ENCODE measurements at places on chromosomes 2 and 18.
A peak's percentile ranks its signal among the peaks of the same experiment; 100 is the strongest.

DNA sequence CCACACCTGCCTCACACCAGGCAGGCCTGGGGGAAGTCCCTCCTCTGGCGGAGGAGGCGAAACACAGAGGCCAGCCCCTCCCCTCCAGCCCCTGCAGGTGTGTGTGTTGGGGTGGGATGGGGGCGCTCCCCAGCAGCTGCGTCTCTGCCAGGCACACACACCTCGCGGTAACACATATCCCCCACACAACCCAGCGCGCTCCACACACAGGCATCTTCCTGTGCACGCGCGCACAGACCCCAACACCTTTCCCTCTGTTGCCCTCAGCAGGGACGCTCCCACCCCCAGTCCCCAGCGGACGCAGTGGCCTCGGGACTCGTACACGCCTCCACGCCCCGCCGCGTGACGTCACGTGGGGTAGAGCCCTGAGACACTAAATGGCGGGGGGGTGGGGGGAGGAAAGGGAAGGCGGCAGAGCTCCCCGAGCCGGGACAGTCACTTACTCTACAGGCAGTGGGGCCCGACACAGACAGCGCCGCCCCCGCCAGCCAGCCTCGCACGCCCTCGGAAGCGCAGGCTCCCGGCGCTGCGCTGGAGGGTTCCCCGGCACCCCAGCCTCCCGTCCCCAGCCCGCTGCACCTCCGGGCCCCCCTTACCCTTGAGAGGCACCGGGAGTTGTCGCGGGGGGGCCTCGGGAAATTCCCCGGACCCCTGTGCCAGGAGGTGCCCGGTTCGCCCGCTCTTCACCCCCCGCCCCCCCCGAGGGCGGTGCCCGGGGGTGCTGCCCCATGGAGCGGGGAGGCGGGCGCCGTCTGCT is at the start of gene WNT10A:
Gene WNT10A (plus strand): TSS at position 751 of the 757 bp plus-strand sequence. CDS start 144 bp downstream, outside the sequence.
- DNase-seq = peak; percentile 79

- no peak for DNase-seq
These were observed 22.8 kb upstream of the SCN7A start for GRCh38 chr2:166516712-166517303.

DNA sequence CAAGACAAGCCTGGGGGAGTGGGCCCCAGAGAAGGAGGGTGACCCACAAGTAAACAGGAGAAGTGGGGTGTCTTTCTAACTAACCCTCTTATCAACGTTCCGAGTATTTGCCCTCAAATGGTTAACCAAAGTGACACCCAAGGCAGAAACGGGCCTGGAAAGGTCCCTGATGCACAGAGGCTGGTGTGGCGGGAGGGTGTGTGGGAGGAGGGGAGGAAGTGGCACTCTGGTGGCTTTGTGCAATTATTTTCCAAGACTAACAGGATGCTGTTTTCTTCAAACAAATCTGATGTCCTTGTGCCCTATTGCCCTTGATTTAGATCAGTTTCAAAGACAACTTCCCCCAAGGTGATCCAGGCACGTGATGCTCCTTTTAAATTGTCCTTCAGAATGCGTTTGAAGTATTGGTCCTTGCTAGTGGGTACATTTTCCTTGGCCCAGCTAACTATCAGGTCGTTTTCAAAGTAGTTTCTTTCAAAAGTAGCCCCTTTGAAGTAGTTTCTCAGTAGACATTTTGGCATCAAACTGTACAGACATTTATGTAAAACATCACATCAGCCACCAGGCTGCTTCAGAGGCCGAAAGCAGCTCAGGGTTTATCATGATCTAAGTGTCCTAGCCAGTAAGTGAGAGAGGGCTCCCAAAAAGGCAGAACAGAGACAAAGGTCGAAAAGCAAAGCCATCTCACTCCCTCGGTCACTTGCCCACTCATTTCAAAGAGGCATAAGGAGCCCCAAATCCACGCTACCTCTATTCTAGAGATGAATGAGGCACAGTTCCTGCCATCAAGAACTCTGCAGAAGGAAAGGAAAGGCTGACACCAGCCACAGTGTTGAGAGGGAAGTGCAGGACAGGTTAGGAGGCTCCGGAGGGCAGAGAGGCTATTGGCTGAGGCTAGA is 371.1 kb upstream of the ID2 start:
- peak; percentile 54 for DNase-seq

GRCh38 chr2:28633746-28634145 is 117.9 kb upstream of the PPP1CB start:
- no peak for DNase-seq

DNA sequence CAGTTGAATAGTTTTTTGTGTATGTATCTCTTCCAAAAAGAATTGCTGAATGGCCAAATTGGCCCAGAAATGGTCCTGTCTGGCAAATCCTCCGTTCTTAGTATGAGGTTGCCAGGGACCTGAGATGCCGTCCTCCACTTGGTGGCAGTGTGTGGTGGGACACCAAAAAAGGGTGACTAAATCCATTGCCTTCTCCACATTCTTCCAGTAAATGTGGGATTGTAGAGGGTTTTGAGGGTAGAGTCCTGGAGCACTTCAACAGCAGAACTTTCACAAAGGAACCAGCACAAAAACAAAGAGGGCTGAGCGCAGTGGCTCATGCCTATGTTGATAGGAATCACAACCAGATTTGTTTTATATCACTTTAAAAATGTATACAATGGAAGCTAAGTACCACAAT is 199.9 kb downstream of the BCL2 start:
- DNase-seq = no peak

GRCh38 chr2:10721396-10722251 is at the start of gene ATP6V1C2:
TSS of gene ATP6V1C2 (plus strand) at chr2:10721630. CDS start at chr2:10722850, 1,220 bp downstream.
- DNase-seq = no peak

GRCh38 chr2:8000870-8001269 is 681.0 kb upstream of the ID2 start:
- DNase-seq = no peak

- no peak for DNase-seq
These were observed 133.4 kb upstream of the NABP1 start for GRCh38 chr2:191544461-191545062.

- DNase-seq = peak; percentile 23
These were observed 28.0 kb downstream of the SRSF7 start for GRCh38 chr2:38723173-38723572.

DNA sequence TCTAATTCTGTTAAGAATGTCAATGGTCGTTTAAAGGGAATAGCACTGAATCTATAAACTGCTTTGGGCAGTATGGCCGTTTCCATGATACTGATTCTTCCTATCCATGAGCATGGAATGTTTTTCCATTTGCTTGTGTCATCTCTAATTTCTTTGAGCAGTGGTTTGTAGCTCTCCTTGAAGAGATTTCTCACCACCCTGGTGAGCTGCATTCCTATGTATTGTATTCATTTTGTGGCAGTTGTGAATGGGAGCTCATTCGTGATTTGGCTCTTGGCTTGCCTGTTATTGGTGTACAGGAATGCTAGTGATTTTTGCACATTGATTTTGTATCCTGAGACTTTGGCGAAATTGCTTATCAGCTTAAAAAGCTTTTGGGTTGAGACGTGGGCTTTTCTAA is 38.3 kb upstream of the WDR75 start:
- DNase-seq = no peak

DNA sequence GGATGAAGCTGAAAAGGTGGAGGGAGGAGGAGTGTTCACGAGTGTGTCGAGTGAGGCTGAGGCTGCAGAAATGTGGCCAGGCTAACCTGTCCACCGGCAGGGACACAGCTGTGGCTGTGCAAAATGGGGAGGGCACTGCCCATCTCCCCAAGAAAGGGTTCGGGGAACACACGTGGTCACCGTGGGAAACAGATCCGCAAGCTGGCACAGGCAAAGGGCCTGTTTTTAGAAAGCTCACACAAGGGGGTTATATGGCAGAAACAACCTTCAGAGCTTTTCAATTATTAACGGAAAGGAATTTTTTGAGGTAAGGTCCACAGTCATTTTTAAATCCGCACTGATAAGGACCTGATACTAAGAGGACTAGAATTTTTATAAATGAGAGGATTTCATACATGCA is 35.7 kb downstream of the SH3YL1 start:
- DNase-seq = no peak

DNA sequence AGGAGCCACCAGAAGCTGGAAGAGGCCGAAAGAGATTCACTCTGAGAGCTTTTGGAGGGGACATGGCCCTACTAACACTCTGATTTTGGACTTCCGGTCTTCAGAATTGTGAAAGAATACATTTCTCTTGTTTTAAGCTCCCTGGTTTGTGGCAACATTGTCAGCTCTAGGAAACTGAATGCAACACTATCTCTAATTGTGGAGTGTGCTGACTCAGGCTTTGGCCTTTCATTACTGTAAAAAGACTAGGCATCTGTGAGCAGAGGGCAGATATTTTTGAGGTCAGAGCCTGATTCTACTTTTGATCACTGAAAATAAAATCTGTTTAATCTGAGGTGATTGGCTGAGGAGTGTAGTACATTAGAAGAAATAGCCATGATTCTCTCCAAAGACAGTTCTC is 185.4 kb upstream of the FAM98A start:
- DNase-seq = no peak

DNA sequence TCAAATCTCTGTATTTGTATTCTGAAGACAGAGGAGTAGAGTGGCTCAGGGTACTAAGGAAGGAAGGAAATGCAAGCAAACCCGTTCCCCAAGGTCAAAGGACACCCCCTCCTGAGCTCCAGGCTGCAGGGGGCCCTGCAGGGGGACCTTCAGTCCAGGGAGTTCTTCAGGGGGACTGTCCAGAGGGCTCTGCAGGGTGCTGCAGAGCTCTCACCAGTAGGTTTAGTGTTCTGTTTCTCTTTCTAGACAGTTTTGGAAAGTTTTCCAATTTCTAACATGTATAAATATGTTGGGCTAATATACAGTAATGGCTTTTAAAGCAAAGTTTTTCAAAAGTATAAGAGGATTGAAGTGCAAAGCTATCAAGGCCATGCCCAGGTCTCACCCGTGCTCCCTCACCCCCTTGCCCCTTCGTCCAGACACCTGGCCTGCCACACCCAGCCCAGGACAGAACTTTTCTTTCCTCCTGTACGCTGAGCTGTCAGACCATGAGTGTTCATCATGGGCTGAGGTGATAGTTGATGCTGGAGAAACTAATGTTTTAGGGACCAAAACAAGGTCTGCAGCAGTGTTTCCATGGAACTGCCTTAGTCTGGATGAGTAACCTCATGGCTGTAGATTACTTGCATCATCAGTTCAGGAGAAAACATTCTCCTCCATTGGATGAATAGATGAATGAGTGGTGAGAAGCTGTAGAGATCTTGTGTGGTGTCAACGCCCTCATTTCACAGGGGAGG is 134.2 kb downstream of the GLI2 start:
- DNase-seq = no peak

DNA sequence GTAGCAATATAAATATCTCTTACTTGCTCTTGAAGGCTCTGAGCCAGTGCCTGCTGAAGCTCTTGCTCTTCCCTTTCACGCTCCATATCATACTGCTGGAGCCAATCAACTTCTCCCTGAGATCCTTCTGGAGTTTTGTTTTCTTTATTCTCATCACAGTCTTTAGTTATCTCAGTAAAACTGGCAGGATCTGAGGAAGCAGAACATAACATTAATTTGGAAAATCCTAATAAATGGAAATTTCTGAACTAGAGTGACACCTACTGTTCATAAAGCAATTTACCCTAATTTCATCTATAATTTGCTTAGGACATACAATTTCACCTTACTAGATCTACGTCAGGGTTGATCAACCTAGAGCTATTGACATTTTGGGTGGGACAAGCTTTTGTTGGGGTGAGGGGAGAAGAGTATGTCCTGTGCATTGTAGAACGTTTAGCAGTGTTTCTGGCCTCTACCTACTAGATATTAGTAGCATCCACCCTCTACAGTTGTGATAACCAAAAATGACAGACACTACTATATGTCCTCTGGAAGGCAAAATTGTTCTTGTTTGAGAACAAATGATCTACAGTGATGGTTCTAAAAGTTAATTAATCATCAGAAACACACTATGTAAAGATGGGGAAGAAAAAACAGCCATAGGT is 47.2 kb downstream of the VIL1 start:
- DNase-seq = no peak

GRCh38 chr18:6564950-6565814 is 150.5 kb upstream of the L3MBTL4 start:
- DNase-seq = no peak

GRCh38 chr18:59923539-59924196 is 23.9 kb downstream of the PMAIP1 start:
- no peak for DNase-seq

GRCh38 chr2:233821709-233822100 is 32.6 kb downstream of the HJURP start:
- DNase-seq = no peak
